PC-9 (cell line): ENCODE measurements at places on chromosomes 4 and X. TPM values are rescaled to one million over a fixed set of nuclear protein-coding genes. Genes with fewer than 3 reads are reported as not detected.

GRCh38 chr4:159768016-159768415, 665.1 kb downstream of the RAPGEF2 start:
- H3K36me3 ChIP-seq = no peaks in the 10 kb centered on the region
- no peaks in the 10 kb centered on the region for H3K4me1 ChIP-seq
- H3K27ac ChIP-seq = no peak overlapping the region

Gene TBC1D9
- 17.0 and 17.6 TPM in 2 replicates for total RNA-seq

Gene PDLIM3
- 3.3 and 5.6 TPM in 2 replicates for total RNA-seq

DNA sequence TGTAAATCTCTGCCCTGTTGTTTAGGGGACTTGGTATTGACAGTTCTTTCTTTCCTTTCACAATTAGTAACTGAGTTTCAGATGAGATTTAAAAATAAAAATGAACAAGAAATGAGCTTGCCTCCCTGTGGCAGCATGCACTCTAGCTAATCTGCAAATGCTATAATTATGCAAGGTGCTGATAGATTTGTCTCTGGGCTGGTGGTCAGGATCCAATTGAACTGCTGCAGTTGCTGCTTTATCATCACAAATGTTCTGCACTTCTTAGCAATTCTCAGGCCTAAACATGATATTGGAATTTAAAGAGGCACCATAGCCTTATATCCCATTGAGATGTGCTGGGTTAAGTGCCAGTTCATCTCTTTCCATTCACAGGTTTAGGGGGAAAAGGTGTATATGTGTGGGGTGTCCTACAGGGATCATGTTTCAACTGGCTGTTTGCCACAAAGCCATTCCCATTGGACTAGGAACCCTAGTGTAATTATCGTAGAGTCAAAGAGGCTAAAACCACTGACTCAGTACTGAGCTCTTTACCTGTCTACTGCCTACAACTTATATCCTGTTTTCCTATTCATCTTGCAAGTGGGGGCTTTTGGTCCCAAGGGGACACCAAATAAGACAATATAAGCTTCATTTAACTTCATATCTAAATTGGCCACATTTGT, 260.3 kb upstream of the TEX13A start:
- no peak overlapping the region for H3K4me3 ChIP-seq
- peaks cover 5% of the 10 kb centered on the region; the same call in 1 of the 2 replicates for H3K4me1 ChIP-seq
- no peak for DNase-seq

- no peak overlapping the region for H3K4me3 ChIP-seq
- no peaks in the 10 kb centered on the region for H3K27me3 ChIP-seq
- H3K4me1 ChIP-seq = peaks cover 53% of the 10 kb centered on the region
- DNase-seq = peak; percentile 87
- H3K36me3 ChIP-seq = no peaks in the 10 kb centered on the region; the same call in 1 of the 2 replicates
Measured at GRCh38 chr4:13705521-13706041, 78.1 kb upstream of the BOD1L1 start.

GRCh38 chr4:27008679-27009078, 148.0 kb downstream of the STIM2 start:
- H3K4me1 ChIP-seq = peaks cover 17% of the 10 kb centered on the region
- H3K27ac ChIP-seq = no peak overlapping the region
- DNase-seq = no peak
- no peak overlapping the region for H3K4me3 ChIP-seq
- H3K36me3 ChIP-seq = no peaks in the 10 kb centered on the region

DNA sequence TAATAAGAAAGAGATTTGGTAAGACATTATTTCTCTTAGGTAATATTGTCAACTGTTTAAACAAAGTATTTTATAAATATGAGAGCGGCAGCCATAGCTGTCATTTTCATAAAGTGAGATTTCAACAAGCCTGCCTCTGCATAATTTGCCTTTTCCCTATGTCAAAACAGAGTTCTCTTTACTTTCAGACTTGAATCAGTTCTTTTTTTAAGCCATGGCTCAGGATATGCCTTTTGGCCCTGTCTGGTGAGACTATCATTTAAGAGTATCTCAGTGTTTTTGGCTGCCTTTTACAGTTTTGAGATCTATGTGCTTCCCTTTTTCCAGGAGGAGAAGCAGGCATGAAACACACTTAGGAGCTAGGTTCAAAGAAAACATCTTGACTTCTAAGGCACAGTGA, 7.5 kb upstream of the GUCY1A1 start:
- no peak overlapping the region for H3K27ac ChIP-seq
- no peaks in the 10 kb centered on the region for H3K36me3 ChIP-seq
- DNase-seq = no peak

- DNase-seq = no peak
- no peaks in the 10 kb centered on the region for H3K27me3 ChIP-seq
- no peak overlapping the region for H3K4me3 ChIP-seq
- no peaks in the 10 kb centered on the region for H3K36me3 ChIP-seq
- no peaks in the 10 kb centered on the region for H3K4me1 ChIP-seq
Measured at GRCh38 chr4:166284221-166284620, 411.2 kb downstream of the TLL1 start.

GRCh38 chr4:33658971-33659370, 2585.3 kb downstream of the ARAP2 start:
- no peaks in the 10 kb centered on the region for H3K36me3 ChIP-seq
- DNase-seq = no peak
- no peak overlapping the region for H3K4me3 ChIP-seq
- H3K27ac ChIP-seq = no peak overlapping the region
- no peaks in the 10 kb centered on the region for H3K4me1 ChIP-seq

DNA sequence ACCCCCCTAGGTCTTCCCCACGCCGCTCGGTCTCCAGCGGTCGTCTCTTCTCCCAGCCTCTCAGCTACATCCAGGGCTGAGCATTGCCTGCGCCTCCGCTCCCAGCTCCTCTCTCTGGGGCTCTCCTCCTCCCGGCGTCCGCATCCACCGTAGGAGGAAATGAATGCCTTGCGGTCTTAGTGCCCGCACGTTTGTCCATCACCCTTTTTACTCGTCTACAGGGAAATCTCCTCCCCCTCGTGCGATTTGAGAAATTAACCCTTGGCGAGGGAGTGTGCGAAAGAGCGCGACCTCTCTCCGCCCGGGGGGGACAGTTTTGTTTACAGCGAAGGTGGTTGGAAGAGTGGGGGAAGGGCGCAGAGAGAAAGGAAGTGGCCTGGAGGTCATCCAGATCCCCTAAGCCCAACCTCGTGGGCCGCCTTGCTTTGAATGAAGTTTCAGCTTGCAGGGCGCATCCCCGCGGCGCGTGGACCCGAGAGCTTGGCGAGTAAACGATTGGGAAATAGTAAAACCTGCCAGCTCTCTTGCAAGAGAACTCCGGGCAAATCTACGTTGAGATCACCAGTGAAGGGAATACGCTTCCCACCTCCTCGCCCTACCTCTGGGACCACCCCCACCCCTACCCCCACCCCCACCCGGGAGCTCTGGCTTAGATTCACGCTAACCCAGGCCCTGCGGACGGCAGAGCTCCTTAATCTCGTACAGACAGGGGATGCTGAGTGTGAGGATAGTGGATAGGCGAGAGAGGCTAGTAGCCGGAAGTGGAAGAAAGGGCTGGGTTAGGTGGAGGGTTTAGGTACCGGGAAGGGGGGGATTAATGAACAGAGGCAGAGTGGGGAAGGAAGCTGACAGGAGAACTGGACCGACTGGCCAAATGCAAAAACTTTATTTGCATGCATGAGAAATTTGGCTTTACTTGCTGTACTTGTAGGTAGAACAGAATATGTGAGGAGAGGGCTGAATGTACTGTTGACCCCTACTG, at the start of gene ELOVL6:
TSS of gene ELOVL6 (minus strand) at position 181 of the 982 bp plus-strand sequence. CDS start 280 bp downstream, outside the sequence.
- peak; percentile 68 for DNase-seq
- H3K4me1 ChIP-seq = peaks cover 12% of the 10 kb centered on the region
